Activated CD8-positive, alpha-beta memory T cell treated with anti-CD3 and anti-CD28 coated beads for 4 hours (primary cell): ENCODE measurements at places on chromosomes 7 and 10.

DNA sequence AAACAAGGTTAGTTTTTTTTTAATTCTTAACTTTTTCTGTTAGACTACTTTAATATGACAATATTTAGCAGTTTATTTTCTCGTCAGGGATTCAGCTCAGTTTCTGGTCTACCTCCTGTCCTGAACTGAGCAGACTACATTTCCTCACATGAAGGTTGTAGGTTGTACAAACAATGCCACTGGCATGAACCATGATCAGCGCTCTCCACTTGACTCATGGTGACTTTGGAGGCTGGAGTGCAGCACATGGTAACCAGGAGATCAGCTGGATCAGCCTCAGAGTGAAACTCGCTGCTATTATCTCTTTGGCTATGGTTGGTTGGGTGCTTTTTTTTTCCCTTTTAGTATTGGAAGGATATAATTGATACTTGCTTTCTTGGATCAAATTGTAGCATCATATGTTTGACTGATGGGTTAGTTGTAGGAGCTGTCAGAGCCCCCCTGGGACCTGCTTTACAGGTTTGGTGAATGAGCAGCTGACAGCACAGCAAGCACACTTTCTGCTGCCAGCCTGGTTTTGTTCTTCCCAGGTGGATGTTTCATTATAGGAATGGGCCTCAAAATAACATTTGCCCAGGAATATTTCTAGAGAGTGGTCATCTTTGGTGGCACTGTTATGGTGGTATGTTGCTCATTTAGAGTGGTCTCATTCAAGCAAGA lies 556.4 kb downstream of the AUTS2 start:
- no peak for DNase-seq

DNA sequence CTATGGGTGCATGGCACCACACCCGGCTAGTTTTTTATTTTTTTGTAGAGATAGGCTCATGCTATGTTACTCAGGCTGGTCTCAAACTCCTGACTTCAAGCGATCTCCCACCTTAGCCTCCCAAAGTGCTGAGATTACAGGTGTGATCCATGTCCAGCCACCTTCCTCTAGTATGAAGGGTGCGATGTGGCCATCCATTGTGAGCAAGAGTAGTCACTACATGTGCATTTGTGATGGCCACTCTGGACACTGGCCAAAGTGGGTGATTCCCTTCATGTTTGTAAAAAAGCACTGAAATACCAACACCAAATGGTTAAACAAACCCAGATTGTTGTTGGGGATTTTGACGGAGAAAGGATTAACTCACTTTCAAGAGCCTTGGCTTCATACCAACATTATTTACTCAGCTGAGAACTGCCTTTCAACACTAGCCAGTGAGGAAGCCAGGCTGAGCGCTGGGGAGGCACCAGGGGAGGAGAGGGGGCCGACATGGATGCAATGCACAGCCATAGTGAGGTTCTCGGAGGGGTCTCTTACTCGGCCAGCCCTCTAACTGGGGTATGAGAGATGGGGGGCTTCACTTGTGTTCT lies 198.1 kb upstream of the LYZL2 start:
- DNase-seq: no peak

DNA sequence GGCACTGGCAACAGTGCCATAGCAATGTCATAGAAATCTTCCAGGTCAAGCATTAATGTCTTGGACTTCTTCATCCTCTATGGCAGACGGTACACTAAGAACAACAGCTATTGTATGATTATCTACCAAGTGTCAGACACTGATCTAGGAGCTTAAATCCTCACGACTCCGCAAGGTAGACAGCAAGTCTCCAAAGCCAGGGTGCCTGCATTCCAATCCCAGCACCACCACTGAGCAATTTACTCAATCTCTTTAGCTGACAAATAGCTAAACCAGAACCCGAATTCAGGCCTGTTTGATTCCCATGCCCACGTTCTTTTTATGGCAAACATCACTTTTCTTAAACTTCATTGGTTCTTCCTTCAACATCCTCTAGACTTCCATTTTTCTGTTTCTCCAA lies 31.8 kb downstream of the DNMBP start:
- no peak for DNase-seq

DNA sequence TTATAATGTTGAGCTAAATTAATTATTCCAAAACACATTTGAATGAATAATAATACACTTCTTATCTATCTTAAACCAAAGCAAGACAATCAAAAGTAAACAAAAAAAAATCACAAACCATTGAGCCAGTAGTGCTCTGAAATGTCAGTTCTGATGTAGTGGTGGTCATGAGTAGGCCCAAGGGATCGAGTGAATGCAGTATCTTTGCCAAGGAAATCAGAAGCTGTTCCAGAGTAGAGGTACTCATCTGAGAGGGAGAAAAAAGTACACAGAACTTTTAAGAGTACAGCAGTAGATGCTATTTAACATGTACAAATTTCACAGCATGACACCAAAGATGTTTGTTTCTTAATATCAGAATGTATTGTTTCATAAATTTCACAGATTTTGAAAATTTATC lies 121.5 kb downstream of the SEMA3D start:
- no peak for DNase-seq

DNA sequence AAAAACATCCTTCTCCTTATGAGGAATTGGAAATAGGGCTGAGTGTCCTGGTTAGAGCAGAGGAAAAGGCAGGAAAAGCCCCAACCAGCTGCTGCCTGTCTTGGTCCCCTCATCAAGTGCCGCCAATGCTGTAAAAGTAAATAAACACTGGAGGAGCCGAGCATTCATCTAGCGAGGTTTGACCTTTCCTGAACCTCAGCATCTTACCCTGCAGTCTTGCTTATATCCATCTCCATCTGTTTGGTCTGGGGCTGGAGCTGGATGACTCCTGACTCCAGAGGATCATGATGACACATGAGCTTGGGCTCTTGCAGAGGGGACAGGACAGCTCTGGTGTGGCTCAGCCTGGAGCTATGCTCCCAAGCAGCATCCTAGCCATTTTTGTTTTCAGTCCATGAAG lies 501.1 kb downstream of the TNS3 start:
- no peak for DNase-seq

DNA sequence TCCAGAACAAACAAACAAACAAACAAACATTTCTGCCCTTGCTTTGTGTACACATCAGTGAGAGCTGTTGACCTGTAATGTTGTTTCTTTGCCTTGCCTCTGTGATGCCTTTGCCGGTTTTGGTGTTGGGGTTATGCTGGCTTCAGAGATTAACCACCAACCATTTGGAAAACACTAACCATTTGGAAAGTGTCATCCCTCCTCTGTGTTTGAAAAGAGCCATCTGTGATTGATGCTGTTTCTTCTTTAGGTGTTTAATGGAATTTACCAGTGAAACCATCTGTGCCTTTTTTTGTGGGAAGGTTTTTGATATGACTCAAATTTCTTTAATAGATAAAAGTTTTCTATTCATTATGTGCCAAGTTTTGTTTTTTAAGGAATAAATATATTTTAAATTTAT lies 46.5 kb downstream of the INPP5A start:
- DNase-seq: no peak

GRCh38 chr10:58385784-58386112 lies 538 bp downstream of the TFAM start:
- no peak for DNase-seq

DNA sequence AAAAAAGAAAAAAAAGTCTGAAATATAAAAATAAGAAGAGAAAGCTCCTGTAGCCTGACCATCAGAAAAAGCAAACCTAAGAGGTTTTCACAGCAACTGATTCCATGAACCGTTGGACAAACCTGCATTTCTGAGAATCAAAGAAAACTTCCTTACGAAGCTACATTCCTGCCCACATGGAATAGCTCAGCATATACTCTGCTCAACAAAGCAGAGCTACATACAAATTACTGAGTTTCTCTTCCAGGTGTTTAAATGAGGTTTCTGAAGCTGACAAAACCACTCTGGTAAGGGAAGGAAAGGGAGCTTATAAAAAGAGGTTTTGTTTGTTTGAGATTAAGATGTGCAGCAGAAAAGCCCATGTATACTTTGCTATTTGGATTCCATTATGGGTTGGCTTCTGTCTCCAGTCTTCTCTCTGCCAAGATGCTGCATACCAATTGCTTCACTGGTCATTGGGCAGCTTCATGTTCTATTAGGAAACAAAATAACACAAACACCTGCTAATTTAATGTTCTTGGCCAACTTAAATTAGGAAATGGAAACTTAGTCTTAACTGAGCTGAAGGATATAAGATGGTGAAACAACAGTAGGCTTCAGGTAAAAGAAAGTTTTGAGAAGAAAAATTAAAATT lies 314.1 kb downstream of the LRRTM3 start:
- DNase-seq: no peak

GRCh38 chr7:50362142-50362541 lies 57.6 kb downstream of the IKZF1 start:
- no peak for DNase-seq

DNA sequence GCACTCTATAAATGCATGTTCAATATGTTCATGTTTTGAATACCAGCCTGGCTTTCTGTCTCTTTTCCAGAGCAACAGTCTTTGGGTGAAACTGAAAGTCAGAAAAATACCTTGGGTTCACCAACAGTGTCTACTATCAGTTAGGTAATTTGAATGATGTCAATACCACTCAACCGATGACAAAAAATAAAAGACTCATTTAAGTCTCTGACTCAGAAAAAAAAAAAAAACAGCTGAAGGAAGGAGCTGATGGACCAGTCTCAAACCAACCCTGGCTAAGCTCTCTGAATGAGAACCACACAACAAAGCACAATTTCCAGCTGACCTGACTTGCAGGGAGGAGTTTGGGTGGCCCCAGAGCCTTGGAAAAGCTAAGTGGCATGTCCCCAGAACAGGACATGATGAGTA lies 42.5 kb downstream of the ABLIM1 start:
- no peak for DNase-seq

- DNase-seq: no peak
Measured at GRCh38 chr10:44465401-44466115, 80.7 kb upstream of the CXCL12 start.

- DNase-seq: no peak
Measured at GRCh38 chr10:109721453-109722064, 201.8 kb downstream of the XPNPEP1 start.

DNA sequence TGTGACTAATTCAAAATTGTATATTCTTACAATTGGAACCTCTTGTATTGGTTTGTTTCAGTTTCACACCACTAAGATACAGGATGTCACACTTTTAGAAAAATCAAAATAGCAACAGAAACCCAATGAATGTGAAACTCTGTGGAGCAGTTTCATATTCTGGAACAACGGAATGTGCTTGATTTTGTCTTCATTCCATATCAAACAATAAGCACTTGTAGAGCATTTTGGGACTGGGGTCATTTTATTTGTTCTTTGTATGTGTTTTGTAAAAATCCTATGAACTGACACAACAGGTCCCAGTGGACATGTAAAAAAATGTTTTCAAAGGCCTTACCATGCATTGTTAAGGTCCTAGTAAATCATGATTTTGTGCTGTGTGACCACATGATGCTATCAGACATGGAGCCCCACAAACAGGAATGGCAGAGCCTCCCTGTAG lies 123.1 kb downstream of the DKK1 start:
- no peak for DNase-seq

DNA sequence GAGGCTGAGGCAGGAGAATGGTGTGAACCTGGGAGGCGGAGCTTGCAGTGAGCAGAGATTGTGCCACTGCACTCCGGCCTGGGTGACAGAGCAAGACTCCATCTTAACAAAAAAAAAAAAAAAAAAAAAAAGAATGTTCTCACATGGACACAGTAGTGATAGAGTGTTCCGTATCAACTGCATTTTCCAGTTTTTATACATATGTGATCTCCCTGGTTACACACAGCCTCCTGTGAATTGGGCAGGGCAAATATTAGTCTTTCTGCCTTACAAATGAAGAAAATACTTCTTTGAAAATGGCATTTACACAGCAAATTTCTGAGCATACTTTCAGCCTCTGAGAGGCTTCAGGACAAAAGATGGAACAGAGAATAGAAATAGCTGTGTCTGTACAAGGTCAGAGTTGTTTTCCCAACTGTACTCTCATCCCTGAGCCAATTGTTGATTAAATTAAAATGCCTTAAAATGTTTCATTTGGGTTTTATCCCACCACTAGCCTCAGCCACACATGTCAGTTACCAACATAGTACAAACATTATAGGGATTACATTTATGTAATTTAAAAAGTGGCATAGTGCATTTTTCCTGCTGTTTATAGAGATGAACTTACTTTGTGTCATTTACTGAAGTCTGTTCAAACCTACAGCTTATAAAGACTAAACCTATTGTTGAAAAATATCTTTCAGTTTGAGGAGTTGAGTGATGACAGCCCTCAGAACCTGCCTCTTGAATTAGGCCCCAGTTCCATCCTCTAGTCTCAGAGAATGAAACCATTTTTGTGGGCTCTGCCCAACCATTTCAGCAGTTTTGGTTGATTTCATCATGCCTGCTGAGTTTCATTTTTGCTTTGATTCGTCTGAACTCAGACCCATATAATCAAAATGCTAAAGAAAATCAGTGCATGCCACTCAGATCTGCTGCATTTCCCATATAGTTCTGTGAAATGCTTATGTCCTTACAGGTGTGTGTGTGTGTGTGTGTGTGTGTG lies 609.4 kb upstream of the C7orf33 start:
- DNase-seq: no peak

- no peak for DNase-seq
Measured at GRCh38 chr10:71409516-71410104, 12.9 kb downstream of the CDH23 start.

DNA sequence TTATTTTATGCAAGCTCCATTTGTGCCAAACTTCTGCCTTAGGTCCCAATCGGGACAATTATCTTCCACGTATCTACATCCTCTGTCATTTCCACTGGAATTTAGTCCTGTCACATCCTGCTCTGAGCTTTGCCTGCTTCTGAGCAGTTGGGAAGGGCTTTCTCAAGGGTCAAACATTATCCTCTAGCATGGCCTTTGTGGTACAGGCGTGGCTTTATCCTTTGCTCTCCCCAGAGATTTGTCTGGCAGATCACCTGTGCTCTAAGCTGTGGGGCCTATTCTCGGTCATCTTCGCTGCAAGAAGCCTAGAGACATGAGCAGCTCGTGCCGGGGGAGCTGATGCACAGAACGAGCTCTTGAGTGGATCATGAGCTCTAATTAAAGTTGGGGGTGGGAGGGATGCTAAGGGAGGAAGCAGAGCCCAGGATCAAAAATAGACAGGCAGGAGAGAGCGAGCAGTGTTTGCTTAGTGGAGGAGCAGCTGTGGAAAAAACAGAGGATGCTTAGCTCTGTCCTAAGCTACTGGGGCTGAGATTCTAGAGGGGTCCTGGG lies 19.8 kb upstream of the TMEM273 start:
- DNase-seq: no peak

- no peak for DNase-seq
Measured at GRCh38 chr10:9262770-9263169, 1208.3 kb downstream of the GATA3 start.

DNA sequence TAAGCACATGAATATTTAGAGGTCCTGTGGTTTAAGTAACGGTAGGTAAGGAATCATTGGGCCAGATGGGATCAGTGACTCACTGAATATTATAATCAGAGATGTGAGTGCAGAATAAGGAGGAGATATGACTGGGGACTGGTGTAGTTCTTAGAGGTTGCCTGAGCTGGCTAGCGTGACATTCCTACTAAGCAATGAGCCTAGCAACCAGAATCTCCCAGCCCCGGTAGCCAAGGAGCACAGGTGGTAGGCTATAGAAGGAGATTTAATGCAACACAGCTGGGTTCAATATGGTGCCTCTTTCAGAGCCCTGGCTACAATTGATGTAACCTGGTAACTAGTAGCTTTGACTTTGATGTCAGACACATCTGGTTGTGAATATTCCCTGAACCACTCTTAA lies 641.6 kb downstream of the AUTS2 start:
- no peak for DNase-seq
